ENCODE measurements at places on chromosomes 16 and 17. TPM values are rescaled to one million over a fixed set of nuclear protein-coding genes. Genes with fewer than 3 reads are reported as not detected.

GRCh38 chr16:21600031-21600773 is 825 bp downstream of the METTL9 start:
- peak; percentile 16 for DNase-seq

- no peak for DNase-seq
Measured at GRCh38 chr16:21277045-21277926, 804 bp downstream of the CRYM start.

GRCh38 chr17:75688209-75688825 is 21.2 kb downstream of the SAP30BP start:
- DNase-seq = peak; percentile 61

- no peak for DNase-seq
Measured at GRCh38 chr16:87063543-87063942, 253.6 kb downstream of the C16orf95 start.

- no peak for DNase-seq
Measured at GRCh38 chr16:86052926-86053325, 154.0 kb downstream of the IRF8 start.

- no peak for DNase-seq
Measured at GRCh38 chr17:61368832-61369450, 30.7 kb upstream of the TBX2 start.

GRCh38 chr16:31351246-31351941 is 3.6 kb upstream of the ITGAX start:
- no peak for DNase-seq

DNA sequence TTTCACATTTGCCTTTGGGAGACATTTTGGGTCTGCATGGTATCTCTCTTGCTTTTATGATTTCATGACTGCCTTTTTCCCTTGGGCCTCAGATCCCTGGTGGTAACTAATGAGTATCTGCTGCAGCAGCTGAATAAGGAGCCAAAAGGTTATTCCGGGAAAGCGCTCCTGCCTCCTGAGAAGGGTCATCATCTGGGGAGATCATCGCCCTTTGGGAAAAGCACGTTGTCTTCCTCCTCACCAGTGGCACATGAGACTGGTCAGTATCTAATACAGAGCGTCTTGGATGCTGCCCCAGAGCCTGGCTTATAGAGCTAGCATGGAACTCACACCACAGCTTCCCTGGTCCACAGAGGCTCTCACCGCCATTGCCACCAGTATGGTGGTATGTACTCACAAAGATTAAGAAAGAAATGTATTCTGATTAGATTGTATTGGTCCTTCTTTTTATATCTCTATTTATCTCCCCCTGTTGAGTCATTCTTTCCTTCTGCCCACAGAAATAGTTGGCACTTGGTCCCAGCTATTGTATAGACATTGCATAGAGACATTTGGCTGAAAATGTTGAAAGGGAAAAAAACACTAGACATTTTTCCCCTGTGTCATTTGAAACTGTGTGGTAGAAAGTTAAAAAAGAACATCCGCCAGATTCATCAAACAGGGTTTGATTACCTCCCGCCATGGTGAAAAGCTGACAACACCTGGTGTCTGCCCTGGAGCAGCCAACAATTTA is 8.4 kb downstream of the TPPP3 start:
- DNase-seq = no peak

GRCh38 chr16:77763994-77764393 is 24.4 kb upstream of the VAT1L start:
- DNase-seq = no peak

- no peak for DNase-seq
Measured at GRCh38 chr16:72921106-72921505, 126.8 kb downstream of the ZFHX3 start.

DNA sequence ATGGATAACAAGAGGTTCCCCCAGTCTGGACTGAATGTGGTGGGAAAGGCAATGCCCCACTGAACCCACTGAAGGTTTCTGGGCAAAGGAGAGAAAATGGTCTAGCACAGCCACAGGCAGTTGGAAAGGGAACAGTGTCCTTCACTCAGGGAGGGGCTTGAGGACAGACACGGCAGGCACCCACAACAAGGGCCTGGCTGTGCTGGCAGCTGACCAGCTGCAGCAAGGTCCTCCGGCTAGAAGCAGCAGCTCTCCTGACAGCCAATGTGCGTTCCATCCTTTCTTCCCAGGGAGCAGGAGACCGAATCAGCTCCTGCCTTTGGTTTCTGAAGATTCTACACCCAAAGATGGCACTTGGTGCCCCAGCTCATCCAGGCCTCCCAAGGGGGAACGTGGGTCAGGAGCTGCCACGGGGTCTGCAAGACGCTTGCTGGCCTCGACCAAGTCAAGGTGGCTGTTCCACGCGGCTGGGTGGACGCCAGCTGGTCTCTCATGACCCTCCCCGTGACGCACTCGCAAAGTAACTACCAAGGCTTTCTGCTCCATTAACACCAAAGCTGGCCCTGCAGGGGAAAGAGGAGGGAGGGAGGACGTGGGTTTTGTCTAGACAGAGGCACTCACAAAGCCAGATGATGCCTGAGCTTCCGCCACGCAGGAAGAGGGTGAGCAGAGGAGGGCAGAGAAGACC is 11.1 kb downstream of the ABR start:
- DNase-seq = peak; percentile 8

- DNase-seq = no peak
Measured at GRCh38 chr17:40374821-40375498, 10.4 kb upstream of the GJD3 start.

GRCh38 chr16:74625500-74626350 is 18.8 kb upstream of the GLG1 start:
- no peak for DNase-seq

GRCh38 chr17:74334393-74335039 is 8.5 kb downstream of the KIF19 start:
- no peak for DNase-seq

GRCh38 chr17:71203953-71204352 is 916.9 kb upstream of the SOX9 start:
- no peak for DNase-seq

KRTAP3-1 gene
- not detected for total RNA-seq

KRTAP1-5 gene
- total RNA-seq = not detected

SAMD14 gene
- 0.73 TPM for total RNA-seq

MMP2 gene
- 1.6 TPM for total RNA-seq

TNFAIP1 gene
- 46.8 TPM for total RNA-seq

AGRP gene
- not detected for total RNA-seq

HSD3B7 gene
- total RNA-seq = 44.2 TPM

ORAI3 gene
- total RNA-seq = 43.5 TPM

KRTAP4-3 gene
- total RNA-seq = not detected

CDRT15 gene
- not detected for total RNA-seq
